Fibroblast of the conjunctiva (primary cell): ENCODE measurements at places on chromosomes 2 and 18.
A peak's percentile ranks its signal among the peaks of the same experiment; 100 is the strongest.

DNA sequence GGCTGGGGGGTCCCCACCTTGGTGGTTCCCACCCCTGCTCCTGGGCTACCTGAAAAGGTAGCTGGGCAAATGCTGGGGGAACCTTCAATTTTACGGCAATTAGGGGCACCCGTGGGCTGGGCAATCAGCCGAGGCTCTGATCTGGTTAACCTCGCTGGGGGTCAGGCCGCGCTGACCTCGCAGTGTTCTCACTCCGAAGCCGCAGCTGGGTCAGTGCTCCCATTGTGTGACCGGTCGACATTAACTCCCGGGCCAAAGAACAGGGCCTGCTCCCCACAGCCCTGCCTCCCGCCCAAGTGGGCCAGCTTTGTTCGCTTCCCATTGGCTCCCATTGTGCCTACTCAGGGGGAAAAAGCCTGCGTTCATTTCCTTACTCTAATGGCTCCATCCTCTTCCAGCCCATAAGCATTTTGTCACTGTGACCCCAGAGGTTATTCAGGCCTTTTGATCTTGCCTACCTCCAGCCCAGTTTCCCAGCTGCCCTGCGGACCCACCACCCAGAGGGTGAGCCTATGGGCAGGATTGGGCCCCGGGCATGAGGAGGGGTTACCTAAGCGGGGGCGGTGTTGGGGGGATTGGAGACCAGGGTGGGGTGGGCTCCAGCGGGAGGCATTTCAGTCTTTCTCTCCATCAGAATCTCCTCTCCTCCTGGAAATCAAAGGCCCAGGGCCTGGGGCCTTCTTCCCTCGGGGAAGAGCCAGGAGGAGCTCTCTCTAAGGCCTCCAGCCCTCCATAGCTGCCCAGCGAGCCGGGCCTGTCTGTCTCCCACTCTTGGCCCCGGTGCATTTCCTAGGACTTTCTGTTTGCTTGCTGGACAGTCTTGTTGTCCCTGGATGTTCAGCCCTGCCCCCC is 90.1 kb downstream of the MYCN start:
- DNase-seq = no peak

DNA sequence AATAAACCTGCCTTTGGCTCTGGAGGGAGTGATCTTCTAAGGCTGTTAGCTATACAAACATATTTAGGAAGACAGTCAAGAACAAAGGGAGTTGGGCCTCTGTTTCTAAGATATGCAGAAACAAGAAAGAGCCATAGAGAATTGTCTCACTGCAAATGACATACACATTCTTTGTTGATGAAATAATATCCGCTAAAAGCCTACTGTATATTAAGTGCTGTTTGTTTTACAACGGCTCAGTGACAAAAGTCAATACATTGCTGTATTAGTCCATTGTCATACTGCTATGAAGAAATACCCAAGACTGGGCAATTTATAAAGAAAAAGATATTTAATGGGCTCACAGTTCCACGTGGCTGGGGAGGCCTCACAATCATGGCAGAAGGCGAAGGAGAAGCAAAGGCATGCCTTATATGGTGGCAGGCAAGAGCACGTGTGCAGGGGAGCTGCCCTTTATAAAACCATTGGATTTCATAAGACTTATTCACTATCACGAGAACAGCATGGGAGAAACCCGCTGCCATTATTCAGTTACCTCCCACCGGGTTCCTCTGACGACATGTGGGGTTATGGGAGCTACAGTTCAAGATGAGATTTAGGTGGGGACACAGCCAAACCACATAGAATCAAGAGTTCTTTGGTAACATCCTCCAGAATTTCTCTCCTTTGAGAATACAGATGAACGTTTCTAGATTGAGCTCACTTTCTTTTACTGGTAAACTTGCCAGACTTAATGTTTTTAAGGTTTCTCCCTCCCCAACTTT is 157.8 kb downstream of the PIK3C3 start:
- DNase-seq = no peak

- DNase-seq = no peak
Measured at GRCh38 chr2:128606837-128607236, 288.2 kb upstream of the HS6ST1 start.

- DNase-seq = no peak
Measured at GRCh38 chr18:32877371-32877770, 104.5 kb upstream of the KLHL14 start.

GRCh38 chr2:44207102-44207501 is 38.4 kb downstream of the PPM1B start:
- no peak for DNase-seq

DNA sequence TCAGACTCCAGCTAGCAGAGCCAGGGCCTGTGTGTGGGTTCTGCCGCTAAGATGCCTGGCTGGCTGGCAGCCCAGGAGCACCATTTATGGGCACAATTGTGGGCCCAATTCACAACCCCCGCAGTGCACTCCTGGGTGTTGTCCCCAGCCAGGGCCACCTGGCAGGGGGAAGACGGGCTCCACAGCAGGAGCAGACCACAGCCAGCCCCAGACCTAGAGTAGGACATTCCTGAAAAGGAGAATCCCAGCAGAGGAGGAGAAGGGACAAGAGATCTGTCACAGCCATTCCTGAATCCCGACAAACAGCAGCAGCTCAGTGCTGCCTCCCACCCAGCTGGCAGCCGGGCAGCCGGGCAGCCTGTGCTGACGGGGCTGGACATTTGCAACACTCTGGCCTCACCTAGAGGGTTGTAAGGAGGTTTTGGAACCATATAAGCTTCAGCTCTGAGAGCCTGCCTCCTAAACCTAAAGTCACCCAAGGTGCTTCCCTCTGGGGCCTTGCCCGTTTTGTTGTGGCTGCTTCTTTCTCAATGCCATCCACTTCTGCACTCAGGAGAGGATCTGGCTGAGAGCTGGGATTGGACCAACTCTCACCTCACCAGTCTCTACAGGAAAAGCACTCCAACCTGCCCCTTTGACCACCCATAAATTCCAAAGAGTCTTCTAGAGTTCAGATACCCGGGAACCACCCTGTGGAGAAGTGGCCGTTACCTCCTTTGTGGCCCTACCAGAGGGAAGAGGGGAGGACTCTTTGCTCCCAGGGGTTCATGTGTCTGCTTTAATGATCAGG is 4.1 kb upstream of the TMEM177 start:
- DNase-seq = no peak

DNA sequence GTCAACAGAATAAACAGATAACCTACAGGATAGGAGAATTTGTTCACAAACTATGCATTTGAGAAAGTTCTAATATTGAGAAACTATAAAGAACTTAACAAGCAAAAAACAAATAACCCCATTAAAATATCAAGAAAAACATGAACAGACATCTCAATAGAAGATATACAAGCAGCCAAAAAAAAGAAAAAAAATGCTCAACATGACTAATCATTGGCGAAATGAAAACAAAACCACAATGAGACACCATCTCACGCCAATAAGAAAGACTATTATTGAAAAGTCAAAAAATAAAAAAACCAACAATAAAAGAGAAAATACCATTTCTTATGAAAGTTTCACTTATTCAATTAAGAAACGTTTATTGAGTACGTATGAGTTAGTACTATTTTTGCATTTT is 800.5 kb downstream of the CBLN2 start:
- DNase-seq = no peak

GRCh38 chr18:50649821-50650220 is 89.9 kb downstream of the MAPK4 start:
- no peak for DNase-seq

DNA sequence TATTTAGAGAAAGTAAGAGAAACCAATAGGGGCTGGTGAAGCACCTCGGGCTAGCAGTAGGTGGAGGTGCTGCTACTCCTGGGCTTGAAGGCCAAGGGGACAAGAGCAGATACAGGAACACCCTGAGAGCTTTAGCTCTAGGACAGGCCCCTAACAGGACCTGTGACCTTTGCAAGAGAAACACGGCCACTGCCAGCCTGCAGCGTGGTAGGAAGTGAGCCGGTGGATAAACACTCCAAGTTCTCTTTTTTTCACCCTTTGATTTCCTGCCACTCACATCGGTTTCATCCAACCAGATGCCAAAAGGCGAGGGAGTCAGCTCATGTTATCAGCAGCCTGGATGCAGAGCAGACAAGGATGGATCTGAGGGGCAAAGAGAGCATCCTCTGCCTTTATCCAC is 66.8 kb upstream of the SPRED2 start:
- DNase-seq = no peak

DNA sequence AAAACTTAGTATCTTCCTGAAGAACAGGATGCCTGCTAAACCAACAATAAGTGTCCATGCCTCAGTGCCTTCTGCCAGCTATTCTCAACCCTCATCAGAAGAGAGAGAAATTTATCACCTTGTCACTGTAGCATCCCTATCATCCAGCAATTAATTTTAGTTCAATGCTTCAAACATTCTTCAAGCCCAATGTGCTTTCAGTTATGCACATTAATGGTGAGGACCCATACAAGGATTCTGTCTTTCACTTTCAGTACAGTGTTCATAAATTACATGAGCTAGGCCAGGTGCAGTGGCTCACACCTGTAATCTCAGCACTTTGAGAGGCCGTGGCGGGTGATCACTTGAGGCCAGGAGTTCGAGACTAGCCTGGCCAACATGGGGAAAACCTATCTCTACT is 47.0 kb upstream of the MSH6 start:
- no peak for DNase-seq

GRCh38 chr2:28638102-28638501 is 113.5 kb upstream of the PPP1CB start:
- DNase-seq = no peak

- no peak for DNase-seq
Measured at GRCh38 chr2:197851451-197851850, 47.1 kb downstream of the PLCL1 start.

GRCh38 chr18:67217551-67218166 is 298.9 kb downstream of the DSEL start:
- peak; percentile 65 for DNase-seq

DNA sequence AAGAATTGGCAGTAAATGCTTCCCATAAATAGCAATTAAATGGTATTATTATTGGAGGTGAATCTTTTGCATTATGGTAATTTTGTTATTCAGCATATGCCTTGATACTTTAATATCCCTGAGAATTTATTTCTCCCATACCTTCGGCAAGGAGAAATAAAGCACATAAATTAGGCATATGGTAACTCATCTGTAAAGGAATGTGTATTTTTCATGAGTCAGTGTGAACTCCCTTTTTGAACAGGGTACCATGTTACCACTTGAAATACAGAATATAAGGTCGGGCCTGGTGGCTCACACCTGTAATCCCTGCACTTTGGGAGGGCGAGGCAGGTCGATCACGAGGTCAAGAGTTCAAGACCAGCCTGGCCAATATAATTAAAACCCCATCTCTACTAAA is 18.4 kb downstream of the METTL21A start:
- DNase-seq = no peak

- peak; percentile 85 for DNase-seq
Measured at GRCh38 chr2:86037141-86037794, 68.4 kb downstream of the POLR1A start.

- DNase-seq = no peak
Measured at GRCh38 chr18:22179174-22179573, 9.8 kb downstream of the GATA6 start.

DNA sequence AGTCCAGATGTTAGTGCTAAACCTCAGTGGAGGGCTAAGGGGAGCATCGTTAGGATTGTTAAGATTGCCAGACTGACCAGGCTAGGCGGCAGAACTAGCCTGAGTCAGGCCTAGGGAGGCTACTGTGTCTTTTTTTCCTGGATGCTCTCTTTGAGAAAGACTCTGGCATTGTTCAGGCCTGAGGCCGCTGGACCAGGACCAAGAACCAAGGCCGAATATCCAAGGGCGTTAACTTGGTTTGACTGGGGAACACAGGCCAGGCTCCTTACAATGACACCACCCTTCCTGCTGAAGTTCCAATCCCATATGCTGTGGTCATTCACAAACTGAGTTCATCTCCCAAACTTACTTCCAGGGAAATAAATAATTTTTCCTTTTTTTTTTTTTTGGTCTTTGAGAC is 10.6 kb downstream of the HTRA2 start:
- DNase-seq = no peak

GRCh38 chr2:55958756-55959155 is 35.2 kb upstream of the EFEMP1 start:
- DNase-seq = no peak

- DNase-seq = no peak
Measured at GRCh38 chr2:68912732-68913131, 40.0 kb downstream of the GKN2 start.

GRCh38 chr18:75836516-75836915 is 409.0 kb upstream of the SMIM21 start:
- DNase-seq = no peak

DNA sequence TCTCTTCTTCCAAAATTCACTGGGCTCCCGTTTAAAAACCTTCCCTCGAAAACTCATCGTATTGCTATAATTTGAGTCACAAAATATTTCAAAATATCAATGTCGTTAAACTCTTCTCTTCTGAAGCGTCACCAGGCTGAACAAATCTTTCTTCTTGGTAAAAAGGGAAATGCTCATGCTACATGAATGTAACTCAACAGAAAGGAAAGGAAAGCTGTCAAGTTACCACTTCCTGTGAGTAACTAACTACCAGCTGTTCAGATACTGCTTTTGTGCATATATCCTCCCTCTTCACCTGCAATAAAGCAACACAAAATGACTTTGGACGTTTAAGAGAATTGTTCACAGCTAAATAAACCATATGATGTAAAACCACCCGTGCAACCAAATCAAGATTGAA is 95.4 kb downstream of the DOCK10 start:
- no peak for DNase-seq

DNA sequence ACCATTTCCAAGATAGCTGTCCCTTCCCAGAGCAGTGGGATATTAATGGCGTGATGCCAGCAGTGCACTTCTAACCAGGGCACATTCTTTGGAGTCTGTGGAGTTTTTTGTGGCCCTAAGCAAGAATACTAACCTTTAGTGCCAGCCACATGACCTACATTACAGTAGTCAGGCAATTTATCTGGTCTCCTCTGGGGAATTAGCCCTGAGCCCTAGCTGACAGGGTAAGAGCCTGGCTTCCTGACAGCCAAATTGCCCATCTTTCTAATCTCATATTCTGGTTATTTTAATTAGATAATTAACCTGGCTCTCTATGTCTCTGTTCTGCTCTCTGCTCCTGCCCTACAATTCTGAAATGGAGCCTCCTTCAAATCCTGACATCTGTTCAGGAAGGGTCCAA is 5.2 kb downstream of the PFN4 start:
- no peak for DNase-seq

DNA sequence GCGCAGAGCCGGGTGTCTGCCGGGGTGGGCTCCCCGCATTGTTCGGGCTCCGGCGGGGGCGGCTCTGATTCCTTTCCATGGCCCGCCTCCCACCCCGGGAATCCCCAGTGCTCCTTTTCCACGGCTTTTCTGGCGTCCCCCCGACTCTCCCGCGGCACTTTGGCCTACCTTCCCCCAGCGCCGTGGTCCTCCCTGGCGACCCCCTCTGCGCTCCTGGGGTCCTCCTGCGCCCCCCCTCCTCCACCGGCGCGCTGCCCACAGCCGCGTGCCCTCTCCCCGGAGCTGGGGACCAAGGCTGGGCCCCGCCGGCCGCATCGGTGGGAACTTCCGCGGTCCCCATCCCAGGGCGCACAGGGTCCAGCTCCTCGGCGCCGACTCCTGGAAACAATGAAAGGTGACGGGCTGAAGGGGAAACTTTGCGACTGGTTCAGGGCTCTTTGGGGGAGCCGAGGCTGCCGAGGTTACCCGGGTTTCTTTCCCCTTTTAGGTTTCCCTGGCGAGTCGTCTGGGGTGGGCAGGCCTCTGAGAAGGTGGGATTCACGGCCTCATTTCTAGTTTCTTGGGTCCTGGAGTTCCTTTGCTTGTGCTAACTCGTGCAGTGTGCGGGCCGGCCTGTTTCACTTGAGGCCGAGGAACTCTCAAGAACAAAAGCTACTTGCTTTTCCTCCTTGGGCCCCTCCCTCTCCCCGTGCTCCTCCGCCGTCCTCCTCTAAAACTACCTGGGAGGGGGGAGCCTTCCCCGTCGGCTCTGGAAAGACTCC is 2.2 kb downstream of the TGIF1 start:
- no peak for DNase-seq

- DNase-seq = no peak
Measured at GRCh38 chr18:61893309-61893970, 633 bp upstream of the RNF152 start.
